NCI-H748 treated with DMSO at 0.1 percent for 48 hours (cell line): ENCODE measurements at places on chromosomes 3 and 15.

DNA sequence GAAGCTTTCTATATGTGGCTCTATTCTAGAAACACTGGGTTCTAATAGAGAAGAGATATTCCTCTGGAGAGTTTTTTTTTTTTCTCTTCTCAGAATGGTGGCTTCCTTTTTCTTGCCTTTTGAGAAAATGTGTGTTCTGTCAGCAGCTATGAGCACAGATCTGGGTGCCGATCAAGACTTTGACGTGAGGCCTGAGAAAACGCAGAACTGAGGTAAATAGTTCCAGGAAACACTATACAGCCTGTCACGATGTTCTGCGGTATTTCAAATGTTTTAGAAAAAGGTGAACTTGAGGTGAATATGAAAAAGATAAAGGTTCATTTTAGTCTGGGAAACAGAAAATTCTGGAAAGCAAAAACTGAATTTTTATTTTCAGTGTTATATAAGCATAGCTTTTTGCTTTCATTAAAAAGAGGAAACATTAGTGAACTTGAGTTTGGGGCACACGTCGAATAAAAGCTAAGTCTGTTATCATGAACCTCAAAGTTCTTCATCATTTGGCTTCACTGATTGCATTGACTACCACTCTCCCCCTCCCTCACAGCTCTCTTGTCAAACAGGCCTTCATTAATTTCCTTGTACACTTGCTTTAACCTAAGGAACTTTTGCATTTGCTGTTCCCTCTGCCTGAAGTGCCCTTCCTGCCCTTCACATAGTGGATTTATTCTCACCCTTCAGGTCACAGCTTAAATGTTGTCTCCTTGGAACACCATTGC lies 265.1 kb downstream of the NFKBIZ start:
- no peak for DNase-seq

DNA sequence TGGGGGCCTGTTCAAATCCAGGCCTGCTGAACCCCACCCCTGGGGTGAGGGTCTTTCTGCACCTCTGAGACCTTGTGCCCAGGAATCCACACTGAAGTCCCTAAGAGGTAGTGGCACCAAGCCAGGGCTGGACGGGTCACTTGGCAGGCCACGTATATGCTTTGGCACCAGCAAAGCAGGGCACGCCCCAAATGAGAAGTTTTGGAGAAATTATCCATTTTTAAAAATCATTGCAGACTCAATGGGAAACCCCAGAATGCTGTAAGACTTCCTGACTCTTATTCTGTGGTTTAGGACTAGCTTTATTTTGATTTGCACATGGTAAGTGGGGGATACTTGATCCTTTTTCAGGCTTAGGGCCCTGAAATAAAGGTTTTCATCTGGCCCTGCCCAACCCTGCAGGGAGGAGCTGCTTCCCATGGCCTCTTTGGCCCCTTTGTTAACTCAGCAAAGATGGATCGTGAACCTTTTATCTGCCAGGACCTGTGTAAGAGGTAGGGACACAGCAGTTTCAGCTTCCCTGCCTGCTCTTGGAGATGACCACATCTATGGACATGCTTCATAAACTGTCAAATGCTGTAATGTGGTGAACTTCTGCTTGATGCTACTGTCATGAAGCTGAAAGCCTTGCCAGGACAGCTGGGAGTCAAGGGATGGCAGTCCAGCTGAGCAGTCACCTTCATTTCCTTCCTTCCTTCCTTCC lies 88.0 kb downstream of the HMG20A start:
- DNase-seq = no peak

DNA sequence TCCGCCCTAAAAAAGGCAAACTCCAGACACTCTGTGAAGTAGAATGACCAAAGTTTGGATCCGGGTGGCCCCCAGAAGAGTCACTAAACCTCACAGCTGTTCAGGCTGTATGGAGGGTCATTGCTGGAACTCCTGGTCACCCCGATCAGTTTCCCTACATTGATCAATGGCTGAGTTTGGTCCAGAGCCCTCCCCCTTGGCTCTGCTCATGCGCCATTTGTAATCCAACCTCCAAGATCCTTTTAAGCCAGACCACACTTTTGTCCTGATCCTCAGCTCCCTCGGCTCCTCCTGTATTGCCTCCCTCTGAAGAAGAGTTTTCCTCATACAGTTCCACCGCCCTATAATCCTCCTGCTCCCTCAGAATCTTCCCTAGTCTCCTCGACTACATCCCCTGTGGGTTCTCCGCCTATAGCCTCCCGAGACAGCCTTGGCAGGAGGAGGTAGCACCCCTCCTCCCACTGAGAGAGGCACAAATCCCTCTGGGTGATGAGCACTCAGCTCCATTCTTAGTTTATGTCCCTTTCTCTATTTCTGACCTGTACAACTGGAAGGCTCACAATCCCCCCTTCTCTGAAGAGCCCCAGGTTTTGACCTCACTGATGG lies 42.2 kb downstream of the ZBTB11 start:
- no peak for DNase-seq

DNA sequence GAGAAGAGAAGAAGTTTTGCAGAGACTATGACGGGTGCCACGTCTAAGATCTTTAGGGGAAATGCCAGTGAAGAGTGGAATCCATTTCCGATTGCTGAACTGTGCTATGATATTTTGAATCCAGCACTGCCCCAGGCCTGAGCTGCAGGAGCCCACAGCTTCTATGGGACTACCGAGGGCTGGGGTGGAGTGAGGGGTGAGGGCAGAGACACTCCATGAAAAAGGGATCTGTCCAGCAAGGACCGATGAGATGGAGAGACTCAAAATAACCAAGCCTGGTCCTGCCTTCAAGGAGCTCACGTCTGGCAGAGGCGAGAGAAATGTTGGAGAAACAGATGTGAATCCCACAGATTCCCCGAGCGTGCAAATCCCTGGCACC lies 79.8 kb upstream of the MEF2A start:
- no peak for DNase-seq

- DNase-seq = no peak
Measured at GRCh38 chr3:158671821-158672214, 630 bp downstream of the LXN start.

DNA sequence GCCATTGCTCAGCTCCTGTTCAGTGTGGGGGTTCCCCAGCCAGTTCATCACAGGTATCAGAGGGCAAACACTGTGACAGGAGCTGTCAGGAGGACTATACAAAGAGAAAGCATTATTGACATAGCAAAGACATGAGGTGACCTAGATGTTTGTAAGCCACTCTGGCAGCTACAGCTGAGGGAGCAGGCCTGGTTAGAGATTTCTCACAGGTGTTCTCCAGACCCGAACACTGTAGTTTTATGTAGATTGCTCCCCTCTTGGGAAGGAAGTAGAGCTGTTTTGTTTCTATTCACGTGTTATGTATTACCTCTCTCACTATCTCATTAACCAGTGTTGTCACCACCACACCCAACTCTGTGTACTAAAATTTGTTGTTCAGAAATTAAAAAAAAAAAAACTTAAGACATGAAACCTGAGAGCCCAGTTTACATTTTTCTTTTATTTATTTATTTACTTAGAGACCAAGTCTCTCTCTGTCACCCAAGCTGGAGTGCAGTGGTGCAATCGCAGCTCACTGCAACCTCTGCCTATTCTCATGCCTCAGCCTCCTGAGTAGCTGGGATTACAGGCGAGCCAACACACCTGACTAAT lies 123.7 kb downstream of the RBPMS2 start:
- no peak for DNase-seq

- DNase-seq = no peak
Measured at GRCh38 chr3:53082736-53083135, 36.9 kb upstream of the SFMBT1 start.

- no peak for DNase-seq
Measured at GRCh38 chr3:128965280-128965679, 28.6 kb downstream of the CFAP92 start.

- no peak for DNase-seq
Measured at GRCh38 chr3:18656866-18657265, 231.7 kb upstream of the SATB1 start.

GRCh38 chr3:39106281-39106811 lies 1.1 kb downstream of the GORASP1 start:
- no peak for DNase-seq
